ENCODE measurements at places on chromosomes 4 and X.

DNA sequence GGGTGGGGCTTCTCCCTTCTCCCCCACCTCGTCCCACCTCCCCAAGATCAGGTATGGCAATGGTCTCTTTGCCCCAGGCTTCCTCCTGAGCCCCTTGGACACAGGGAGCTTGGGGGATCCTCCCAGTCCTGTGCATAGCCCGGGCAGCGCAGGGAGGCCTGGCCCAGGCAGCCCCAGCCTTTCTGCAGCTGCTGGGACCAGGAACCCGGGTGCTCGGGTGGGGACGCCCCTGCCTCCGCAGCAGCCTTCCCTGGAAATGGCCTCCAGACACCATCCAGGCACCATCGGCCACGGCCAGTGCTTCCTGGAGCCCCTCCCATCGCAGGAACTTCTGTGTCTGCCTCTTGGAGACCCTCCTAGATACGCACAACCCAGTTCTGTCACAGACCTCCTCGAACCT is 5.9 kb upstream of the MXD4 start:
- DNase-seq = no peak

DNA sequence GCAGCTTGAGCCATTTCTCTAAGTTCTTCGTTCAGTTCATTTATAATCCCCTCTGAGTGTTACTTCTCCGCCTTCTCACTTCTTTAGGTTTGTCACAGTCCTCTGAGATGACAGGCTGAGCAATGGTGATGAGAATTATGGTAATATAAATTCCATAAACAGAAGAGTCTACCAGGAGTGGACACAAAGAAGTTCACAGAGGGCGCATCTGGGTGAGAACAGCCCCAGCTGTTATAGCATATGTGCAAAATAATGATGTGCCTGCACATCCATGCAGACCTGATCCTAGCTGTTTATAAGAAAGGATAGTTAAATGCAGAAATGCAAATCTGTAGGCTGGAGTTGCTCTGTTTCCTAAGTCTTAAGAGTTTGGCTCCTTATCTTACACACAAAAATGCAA is 377.5 kb downstream of the KCNIP4 start:
- DNase-seq = no peak

DNA sequence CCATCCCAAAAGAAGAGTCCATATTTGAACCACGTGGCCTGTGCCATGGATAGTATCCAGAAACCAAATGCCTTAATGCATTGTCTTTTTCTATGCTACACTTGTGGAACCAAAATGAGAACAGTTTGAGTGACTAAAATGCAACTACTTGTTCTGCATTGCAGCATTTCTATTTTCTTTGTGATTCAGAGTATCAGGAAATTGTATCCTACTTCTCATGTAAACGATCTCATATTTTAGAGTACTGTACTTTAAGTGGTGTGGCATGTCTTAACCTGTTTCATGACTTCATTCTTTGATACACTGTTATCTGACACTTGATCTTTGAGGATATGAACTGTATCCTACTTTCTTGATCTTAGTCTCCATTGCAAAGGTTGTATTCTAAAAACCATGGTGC is 167.2 kb upstream of the WDR1 start:
- no peak for DNase-seq

DNA sequence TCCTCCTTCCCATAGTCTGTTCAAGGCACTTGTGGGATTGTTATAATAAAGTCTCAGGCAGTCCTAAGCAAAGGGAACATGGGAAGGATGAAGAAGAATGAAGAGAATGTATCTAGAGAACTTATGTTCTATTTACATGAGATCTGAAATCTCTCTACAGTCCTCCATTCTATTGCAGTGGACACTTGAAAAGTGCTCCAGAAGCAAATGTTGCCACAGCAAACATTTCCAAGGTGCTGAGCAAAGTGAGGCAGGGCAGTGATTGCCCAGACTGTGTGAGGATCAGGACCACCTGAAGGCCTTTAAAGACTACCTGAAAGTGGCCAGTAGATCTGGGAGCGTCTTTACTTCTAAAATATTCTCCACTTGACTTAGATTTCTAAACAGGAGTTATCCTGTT is 203.5 kb downstream of the RBM46 start:
- no peak for DNase-seq

Measured in prostate gland (tissue), 2 donors.